ENCODE measurements at places on chromosomes 6 and 20. TPM values are rescaled to one million over a fixed set of nuclear protein-coding genes. Genes with fewer than 3 reads are reported as not detected.

Gene CAGE1
- polyA plus RNA-seq = not detected

Gene COL9A1
- polyA plus RNA-seq = not detected

Gene NOL4L
- polyA plus RNA-seq = 6.7 TPM

Gene PBOV1
- not detected for polyA plus RNA-seq

Gene FABP7
- not detected for polyA plus RNA-seq

Gene C20orf141
- not detected for polyA plus RNA-seq

Gene CGAS
- polyA plus RNA-seq = 2.0 TPM

Gene OR12D3
- not detected for polyA plus RNA-seq

All from AG04450 (cell line).